ENCODE measurements at places on chromosomes 6 and 20.

DNA sequence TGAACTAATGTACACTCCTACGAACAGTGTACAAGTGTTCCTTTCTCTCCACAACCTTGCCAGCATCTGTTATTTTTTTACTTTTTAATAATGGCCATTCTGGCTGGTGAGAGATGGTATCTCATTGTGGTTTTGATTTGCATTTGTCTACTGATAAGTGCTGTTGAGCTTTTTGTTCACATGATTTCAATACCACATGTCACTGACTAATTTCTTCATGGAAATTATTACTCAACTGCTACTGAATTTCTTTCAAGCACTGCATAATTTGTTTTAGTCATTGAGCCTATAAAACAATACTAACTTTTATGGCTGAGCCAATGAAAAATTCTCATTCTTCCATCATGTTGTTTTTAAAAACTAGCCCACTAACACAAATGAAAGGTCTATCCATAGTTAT, 115.4 kb downstream of the FRK start:
- DNase-seq = peak; percentile 91

DNA sequence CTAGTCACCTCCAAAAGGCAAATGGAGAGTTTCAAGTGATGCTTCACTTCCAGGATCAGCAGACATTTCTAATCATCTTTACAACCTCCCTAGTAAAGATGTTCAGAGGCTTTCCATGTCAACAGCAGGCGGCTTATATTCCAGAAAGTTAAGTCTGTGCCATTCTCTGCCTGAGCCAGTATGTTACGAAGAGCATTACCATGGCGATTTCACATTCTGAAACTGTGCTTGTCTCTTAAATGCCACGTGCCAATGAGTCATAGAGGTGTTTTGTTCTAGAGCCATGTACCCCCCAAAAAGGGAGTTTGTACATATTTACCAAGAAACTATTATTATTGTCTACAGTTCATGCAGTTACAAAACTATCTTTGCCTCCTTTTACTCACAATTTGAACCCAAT, 319.5 kb downstream of the FOXA2 start:
- no peak for DNase-seq

DNA sequence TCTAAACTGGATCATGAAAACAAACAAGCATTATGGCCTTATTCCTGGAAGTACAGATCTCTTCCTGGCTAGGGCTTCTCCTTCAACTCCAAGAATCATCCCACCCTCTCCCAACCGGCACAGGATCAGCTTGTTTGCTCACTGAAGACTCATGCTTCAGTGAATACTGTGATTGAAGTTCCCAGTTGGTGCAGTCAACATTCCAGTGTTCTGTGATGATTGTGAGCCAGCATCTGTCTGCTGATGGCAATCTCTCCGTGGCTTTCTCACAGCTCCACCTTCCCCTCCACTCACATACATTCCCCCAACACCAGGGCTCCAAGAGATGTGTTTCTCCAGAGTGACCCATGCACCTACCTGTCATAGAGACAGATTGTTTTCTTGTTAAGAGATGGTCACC, 421.3 kb upstream of the BTBD3 start:
- DNase-seq = no peak

- no peak for DNase-seq
Observed at GRCh38 chr6:14972379-14973067, 273.3 kb upstream of the JARID2 start.

GRCh38 chr20:1894951-1895673, at the start of gene SIRPA:
Gene SIRPA, plus strand, starts transcription at chr20:1895407. Its CDS starts 41 bp downstream, at chr20:1895448.
- peak; percentile 87 for DNase-seq

GRCh38 chr6:44003345-44004061, 123.7 kb downstream of the MRPL14 start:
- peak; percentile 36 for DNase-seq

DNA sequence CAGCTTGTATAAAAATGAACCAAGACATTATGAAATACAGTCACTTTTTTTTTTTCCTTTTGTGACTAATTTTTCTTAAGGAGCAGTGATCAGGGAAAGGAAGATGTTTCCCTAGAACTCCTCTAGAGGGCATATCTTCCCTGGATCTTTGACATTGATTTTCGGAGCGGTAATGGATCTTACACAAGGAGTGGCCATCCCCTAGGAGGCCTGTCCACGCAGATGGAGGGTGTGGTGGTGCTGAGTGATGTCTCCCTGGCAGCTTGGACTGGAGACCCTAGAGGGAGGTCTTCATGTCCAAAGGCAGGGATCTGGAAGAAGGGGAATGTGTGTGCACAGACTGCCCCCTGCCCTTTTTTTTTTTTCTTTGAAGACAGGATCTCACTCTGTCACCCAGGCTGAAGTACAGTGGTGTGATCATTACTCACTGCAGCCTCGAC, 7.0 kb upstream of the KIFC1 start:
- DNase-seq = no peak

Data from NCI-H526 (cell line).